Ascending aorta (tissue), 2 donors: ENCODE measurements at places on chromosomes 13 and 19. TPM values are rescaled to one million over a fixed set of nuclear protein-coding genes. Genes with fewer than 3 reads are reported as not detected.

Gene KL
- 3.7 TPM for total RNA-seq

Gene EXOC3L2
- 33.5 TPM for total RNA-seq

Gene BRCA2
- total RNA-seq = 0.64 TPM

Gene C5AR1
- 9.3 TPM for total RNA-seq

Gene HOMER3
- total RNA-seq = 93.0 TPM

Gene TBXA2R
- 37.8 TPM for total RNA-seq

Gene CCDC122
- 0.64 TPM for total RNA-seq

Gene ZNF329
- total RNA-seq = 3.8 TPM

Gene NLRP11
- total RNA-seq = not detected

Gene GPR180
- total RNA-seq = 2.3 TPM

Gene PSG4
- not detected for total RNA-seq

GRCh38 chr19:34276614-34277013 lies 22.3 kb downstream of the GARRE1 start:
- H3K27ac ChIP-seq = peak overlapping the region; percentile 23
- peaks cover 3% of the 10 kb centered on the region for H3K4me1 ChIP-seq
- DNase-seq = no peak
- no peaks in the 10 kb centered on the region for H3K36me3 ChIP-seq
- no peaks in the 10 kb centered on the region for H3K27me3 ChIP-seq

GRCh38 chr13:36046672-36047071 lies 84.5 kb downstream of the DCLK1 start:
- no peak overlapping the region for H3K27ac ChIP-seq
- DNase-seq = no peak
- no peaks in the 10 kb centered on the region for H3K36me3 ChIP-seq
- no peaks in the 10 kb centered on the region for H3K4me1 ChIP-seq
- no peak overlapping the region for H3K4me3 ChIP-seq

DNA sequence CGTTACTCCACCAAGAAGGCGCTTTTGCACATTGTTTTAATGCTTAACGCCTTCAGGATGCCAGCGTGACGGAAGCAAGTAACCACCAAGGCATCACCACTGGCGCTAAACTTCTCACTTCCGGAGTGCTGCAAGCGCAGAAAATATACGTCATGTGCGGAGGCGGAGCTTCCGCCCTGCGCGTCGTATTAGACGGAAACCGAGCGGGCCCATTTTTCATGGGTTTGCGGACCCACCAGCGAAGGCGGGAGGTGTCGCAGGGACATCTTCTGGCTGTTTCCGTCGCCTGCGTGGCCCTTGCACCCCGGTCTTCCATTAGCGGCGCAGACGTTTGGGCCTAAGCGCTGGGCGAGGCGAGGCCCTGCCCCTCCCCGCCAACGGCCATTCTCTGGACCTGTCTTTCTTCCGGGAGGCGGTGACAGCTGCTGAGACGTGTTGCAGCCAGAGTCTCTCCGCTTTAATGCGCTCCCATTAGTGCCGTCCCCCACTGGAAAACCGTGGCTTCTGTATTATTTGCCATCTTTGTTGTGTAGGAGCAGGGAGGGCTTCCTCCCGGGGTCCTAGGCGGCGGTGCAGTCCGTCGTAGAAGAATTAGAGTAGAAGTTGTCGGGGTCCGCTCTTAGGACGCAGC lies at the start of gene ERCC5:
TSS of gene ERCC5 (plus strand) at position 403 of the 631 bp plus-strand sequence. CDS start 235 bp downstream, outside the sequence.
- H3K27ac ChIP-seq = peak within 1 kb of the TSS; percentile 95
- H3K27me3 ChIP-seq = no peaks in the 10 kb centered on the region
- no peaks in the 10 kb centered on the region for H3K4me1 ChIP-seq
- no peaks in the 10 kb centered on the region for H3K36me3 ChIP-seq
- peak; percentile 96 for DNase-seq

DNA sequence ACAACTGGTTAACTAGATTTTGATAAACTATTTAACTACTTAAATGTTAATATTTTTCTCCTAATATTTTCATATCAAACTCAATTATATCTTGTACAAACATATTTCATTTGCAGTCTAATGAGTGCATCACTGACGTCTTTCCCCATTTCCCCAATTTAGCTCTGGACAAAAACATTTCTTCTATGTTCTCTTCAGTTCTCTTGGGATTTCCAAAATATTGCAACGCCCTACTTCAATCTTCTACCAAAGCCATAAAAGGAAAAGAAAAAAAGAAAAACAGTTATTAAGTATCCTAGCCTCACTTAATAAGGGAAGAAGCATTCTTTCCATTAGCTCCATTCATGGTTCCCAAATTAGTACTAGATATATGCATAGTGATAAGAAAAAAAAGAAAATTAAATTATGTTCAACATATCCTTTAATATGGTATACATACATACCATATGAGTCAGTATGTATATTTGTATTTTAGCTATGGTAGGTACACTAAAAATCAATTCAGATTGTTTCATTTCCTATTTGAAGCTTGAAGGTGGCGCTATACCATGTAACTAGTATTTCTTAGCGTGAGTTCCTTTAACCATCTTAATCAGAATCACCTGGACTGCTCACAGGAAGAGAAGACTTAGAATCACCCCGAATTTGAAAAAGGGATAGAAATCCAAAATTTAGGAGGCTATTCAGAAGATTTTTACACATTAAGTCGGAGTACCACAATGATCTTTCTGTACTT lies 9.9 kb downstream of the FBXL3 start:
- peaks cover 48% of the 10 kb centered on the region for H3K4me1 ChIP-seq
- H3K36me3 ChIP-seq = peaks cover 44% of the 10 kb centered on the region
- H3K4me3 ChIP-seq = peak overlapping the region; percentile 22

DNA sequence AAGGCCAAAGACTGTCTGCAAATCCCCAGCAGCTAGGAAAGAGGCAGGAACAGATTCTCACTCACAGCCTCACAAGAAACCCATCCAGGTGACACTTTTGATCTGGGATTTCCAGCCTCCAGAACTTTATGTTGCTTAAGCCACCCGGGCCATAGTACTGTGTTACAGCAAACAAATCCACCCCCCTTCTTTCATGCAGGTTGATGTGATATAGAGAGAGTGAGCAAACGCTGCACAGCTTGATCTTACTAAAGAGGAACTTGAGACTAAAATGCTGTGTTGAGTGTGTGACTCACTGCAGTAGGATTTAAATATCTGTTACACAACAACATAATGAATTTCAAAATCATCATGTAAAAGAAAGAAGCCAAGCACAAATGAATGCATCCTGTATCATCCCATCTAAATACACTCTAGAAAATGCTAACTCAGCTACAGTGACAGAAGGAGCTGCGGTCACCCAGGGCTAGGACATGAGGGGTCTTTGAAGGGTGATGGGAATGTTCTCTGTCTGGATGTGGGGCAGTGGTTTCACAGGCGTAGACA lies 32.2 kb downstream of the RCBTB2 start:
- no peaks in the 10 kb centered on the region for H3K27me3 ChIP-seq
- H3K4me3 ChIP-seq = no peak overlapping the region
- no peak overlapping the region for H3K27ac ChIP-seq
- no peaks in the 10 kb centered on the region for H3K4me1 ChIP-seq
- no peak for DNase-seq
- H3K36me3 ChIP-seq = peaks cover 4% of the 10 kb centered on the region

DNA sequence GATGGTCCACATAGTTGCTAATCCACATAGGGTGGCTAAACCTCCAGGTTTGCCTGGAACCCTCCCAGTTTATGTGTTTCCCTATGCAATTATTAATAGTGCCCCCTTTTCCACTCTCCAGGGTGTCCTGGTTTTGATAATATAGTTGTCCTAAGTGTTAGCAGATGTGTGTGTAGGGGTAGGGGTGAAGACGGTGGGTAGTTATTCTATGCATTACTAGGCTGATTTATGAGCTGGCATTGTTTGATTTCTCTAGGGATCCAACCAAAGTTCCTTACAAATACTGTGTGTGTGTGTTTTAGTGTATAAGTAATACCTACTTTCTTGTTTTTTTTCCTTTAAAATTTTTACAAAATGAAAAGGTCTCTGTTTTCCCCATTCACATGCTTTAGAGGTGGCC lies 21.1 kb downstream of the GTF2F2 start:
- peaks cover 9% of the 10 kb centered on the region for H3K36me3 ChIP-seq
- no peak overlapping the region for H3K27ac ChIP-seq
- H3K4me3 ChIP-seq = no peak overlapping the region
- H3K27me3 ChIP-seq = no peaks in the 10 kb centered on the region
- no peak for DNase-seq

DNA sequence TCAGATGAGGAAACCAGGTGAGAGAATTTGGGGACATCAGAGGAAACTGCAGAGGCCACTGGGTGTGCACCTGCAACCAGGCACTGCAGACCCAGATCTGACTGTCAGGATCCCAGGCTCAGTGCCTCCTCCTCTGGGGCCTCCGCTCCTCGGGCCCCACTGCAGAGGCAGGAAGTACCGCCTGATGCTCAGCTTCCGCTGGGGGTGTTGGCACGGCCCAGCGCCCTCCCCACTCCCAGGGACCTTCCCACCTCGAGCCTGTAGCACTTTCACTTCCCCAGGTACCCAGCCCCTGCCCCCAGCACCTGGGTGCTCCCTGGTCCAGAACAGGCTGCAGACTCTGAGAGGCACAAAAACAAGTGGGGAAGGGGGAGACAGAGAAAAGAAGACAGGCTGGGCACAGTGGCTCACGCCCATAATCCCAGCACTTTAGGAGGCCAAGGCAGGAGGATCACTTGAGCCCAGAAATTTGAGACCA lies 1.4 kb upstream of the CD37 start:
- peaks cover 7% of the 10 kb centered on the region for H3K4me1 ChIP-seq
- DNase-seq = peak; percentile 65
- no peak overlapping the region for H3K4me3 ChIP-seq

- H3K4me3 ChIP-seq = peak overlapping the region; percentile 93
- no peaks in the 10 kb centered on the region for H3K36me3 ChIP-seq
- no peak overlapping the region for H3K27ac ChIP-seq
- peaks cover 8% of the 10 kb centered on the region for H3K4me1 ChIP-seq
These were observed 107.4 kb upstream of the DOCK9 start for GRCh38 chr13:99085139-99085807.

DNA sequence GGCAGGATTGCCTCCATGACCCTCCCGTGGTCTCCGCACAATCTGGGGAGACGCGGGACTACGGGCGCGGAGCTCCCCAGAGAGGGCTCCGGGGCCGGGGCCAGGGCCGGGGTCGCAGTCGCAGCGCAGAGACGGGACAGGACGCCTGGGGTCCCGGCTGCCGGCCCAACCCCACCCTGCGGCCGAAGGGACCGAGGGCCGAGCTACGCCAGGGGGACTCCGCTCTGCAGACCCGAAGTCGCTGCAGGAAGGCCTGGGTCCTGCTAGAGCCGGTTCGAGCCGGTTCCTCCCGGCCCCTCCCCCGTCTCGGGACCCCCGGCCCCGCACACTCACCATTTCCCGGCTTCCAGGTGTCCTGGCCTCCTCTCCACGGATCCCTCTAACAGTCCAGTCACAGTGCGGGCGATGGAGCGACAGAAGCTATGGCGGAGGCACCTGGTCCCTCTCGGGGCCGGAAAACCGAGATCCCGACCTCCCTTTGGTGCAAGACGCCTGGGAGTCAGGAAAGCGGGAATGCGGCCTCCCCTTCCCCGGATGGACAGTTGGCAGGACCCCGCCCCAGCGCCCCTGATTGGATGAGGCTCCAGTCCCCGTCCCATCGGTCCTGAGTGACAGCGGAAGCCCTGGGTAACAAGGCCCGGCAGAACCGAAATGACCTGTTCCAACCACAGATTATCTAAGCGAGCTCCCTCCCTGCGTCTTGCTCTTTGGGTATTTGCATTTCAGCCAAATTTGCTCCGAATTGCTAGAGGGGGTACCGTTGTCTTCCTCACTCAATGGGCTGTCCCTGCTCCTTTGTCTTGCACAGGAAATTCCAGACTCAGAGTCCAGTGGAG lies at the start of gene ZNF625:
TSS of gene ZNF625 (minus strand) at position 512 of the 836 bp plus-strand sequence. CDS start at position 336, 176 bp downstream.
- no peaks in the 10 kb centered on the region for H3K36me3 ChIP-seq
- peak within 1 kb of the TSS; percentile 97 for H3K4me3 ChIP-seq
- H3K27me3 ChIP-seq = no peaks in the 10 kb centered on the region
- DNase-seq = peak; percentile 41
- no peaks in the 10 kb centered on the region for H3K4me1 ChIP-seq

DNA sequence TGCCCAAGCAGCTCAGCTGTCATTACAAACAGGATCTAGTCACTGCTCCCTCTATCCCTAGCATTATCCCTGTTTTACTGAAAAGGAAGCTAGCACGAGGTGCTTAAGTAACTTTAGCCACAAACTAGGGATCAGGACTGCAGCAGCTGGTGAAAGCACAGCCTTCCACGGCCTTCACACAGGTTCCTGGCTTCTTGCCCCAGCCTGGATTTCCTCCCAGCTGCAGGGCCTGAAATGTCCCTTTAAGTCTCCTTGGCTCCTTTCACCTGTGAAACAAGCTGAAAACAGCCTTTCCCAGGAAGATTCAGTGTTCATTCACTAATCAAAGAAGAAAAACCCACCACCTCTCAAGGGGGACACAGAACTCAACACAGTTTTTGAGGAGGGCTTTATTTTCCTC lies 754.5 kb downstream of the DIAPH3 start:
- no peak overlapping the region for H3K4me3 ChIP-seq
- H3K4me1 ChIP-seq = no peaks in the 10 kb centered on the region
- H3K27me3 ChIP-seq = no peaks in the 10 kb centered on the region
- no peak overlapping the region for H3K27ac ChIP-seq

- no peak within 1 kb of the TSS for H3K4me3 ChIP-seq
- no peaks in the 10 kb centered on the region for H3K27me3 ChIP-seq
- peak within 1 kb of the TSS; percentile 39 for H3K27ac ChIP-seq
- DNase-seq = no peak
- H3K36me3 ChIP-seq = peaks cover 51% of the 10 kb centered on the region
These were observed at the start of gene CAPS for GRCh38 chr19:5913739-5914357. Gene CAPS (plus strand): TSS chr19:5914254. CDS start chr19:5914407, 153 bp downstream.

DNA sequence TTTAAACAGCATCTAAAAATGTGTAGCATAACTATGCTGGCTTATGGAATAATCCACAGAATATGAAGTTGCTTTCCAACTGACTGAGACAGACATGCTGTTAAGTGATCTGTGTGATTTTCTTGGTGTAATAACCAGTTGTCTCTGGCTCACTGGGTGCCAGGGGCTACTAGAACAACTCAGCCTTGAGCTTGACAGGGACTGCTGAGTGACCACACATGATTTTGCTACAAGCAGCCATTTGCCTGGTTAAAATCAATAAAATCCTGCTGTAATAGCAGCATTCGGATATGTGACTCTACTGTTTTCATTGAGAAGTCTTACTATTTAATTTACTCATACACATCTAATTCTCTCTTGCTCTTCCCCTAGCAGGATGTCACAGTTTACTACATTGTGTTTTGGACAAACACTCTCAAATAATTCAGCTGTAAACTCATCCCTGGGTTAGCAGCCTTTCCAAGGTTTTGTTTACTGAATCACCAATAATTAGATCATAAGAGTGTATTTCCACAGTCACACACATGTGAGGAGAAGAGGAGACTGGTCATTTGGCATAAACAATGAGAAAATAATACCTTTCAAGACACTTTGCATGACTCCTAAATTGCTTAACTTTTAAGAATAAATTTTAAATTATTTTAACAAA lies 426.2 kb downstream of the PCDH9 start:
- no peak overlapping the region for H3K4me3 ChIP-seq
- no peak for DNase-seq
- H3K36me3 ChIP-seq = no peaks in the 10 kb centered on the region
- H3K27me3 ChIP-seq = no peaks in the 10 kb centered on the region
- no peak overlapping the region for H3K27ac ChIP-seq
